Large intestine (tissue), 12 donors: ENCODE measurements at places on chromosomes 13 and 19.

DNA sequence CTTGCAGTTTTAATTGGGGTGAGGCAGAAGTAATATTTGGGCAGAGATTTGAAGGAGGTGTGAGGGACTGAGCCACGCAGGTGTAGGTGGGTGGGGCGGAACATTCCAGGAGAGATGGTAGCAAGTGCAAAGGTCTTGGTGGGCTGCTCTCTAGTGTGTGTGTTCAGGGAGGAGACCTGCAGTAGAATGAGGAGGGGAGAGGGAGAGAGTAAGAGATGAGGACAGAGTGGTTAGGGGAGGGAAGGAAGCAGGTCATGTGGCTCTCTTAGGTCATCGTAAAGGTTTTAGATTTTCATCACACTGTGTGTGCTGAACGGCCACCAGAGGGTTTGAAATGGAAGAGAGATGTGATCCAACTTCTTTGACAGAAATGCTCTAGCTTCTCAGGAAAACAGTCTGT, 33.5 kb downstream of the WASF3 start:
- no peak for DNase-seq

GRCh38 chr19:3509566-3509989, 3.5 kb downstream of the FZR1 start:
- DNase-seq = no peak

- DNase-seq = no peak
Observed at GRCh38 chr13:43441464-43441863, 345.3 kb downstream of the ENOX1 start.

- no peak for DNase-seq
Observed at GRCh38 chr13:29969286-29969685, 118.9 kb upstream of the UBL3 start.

- peak; percentile 41 for DNase-seq
Observed at GRCh38 chr13:113802090-113802531, 43.1 kb downstream of the TMEM255B start.

- DNase-seq = no peak
Observed at GRCh38 chr19:491146-491741, 5.0 kb upstream of the MADCAM1 start.

DNA sequence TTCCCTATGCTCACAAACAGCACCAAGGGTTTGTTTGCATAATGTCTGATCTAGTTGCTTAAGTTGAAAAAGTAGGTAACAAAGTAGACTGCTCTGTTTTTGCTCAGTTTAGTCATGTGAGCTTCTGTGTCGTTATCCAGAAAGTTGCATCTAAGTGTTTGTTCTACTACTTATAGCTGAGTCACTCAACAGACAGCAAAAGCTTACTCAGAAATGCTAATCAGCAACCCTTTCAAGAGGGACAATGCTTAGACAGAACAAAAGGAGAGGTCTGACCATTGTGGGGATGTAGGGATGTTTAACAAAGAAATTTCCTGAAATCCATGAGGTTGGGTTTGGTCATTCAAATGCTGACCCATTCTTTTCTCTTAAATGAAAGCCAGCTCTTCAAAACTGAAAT, 106.4 kb downstream of the ATP8A2 start:
- no peak for DNase-seq

- DNase-seq = no peak
Observed at GRCh38 chr19:55689411-55690108, 14.5 kb downstream of the EPN1 start.

DNA sequence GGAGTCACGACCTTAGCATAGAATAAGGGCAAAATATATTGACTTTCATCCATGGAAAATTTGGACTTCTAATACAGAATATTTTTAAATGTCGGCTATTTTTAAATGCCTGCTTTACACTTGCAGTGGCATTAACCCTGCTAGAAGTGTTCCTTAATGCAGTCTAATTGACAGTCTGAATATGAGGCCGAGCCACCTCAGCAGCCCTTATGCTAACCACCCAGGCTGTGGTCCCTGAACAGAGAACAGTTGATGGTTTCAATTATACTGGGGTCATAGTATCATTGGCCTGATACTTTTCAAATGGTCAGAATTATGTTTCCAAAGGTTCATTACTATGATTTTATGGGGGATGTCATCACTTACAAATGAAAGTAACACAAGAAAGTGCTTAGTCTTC, 764.7 kb upstream of the SLITRK1 start:
- DNase-seq = no peak

- DNase-seq = no peak
Observed at GRCh38 chr13:37406031-37406430, 192.5 kb downstream of the POSTN start.

GRCh38 chr13:41206467-41206866, 12.1 kb upstream of the KBTBD7 start:
- no peak for DNase-seq

- no peak for DNase-seq
Observed at GRCh38 chr13:66265371-66265770, 964.8 kb downstream of the PCDH9 start.

DNA sequence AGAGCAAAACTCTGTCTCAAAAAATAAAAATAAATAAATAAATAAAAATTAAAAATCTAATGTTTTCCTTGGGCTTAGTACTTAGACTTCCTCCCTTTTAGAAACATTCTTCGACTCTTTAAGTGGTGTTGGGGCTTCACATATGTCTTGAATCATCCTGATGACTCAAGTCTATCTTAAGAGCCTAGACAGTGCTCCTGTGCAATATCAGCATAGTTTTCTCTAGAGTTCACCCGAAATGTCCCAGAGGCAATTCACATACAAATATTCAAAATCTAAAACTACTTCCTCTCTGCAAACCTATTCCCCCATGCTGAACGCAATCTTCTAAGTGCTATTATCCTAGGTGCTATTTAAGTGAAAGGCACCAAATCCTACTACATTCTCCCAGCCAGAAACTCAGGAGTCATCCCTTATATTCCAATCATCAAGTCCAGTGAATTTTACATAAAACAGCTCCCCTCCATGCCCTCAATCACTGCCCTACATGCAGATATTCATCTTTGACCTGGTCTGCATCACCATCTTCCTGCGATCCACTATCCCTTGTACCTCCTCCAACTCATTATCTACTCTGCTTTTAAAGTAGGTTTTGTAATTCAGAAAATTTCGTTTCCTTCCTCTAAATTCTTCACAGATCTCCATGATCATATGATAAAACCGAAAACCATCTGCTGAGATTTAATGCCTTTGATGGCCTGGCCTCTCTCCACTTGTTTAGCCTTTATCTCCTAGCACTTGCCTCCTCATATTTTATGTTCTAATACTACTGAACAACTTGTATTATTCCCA, 102.7 kb downstream of the ELF1 start:
- DNase-seq = no peak

GRCh38 chr19:57947419-57948134, at the start of gene ZNF256:
Gene ZNF256 (minus strand): TSS chr19:57947706. CDS start chr19:57947474, 232 bp downstream.
- DNase-seq = peak; percentile 98

GRCh38 chr13:98847780-98848179, 95.3 kb upstream of the SLC15A1 start:
- no peak for DNase-seq

DNA sequence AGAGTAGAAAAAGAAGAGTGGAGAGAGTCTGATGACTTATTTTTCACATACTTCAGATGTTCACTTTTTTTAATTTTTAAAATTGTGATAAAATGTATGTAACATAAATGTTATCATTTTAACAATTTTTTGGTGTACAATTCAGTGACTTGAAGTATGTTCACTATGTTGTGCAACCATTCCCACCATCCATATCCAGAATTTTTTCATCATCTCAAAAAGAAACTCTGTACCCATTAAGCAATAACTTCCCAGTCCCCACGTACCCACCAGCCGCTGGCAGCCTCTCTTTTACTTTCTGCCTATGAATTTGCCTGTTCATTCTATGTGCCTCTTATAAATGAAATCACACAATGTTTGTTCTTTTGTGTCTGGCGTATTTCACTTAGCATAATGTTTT, 43.3 kb downstream of the SKA3 start:
- DNase-seq = no peak

- no peak for DNase-seq
Observed at GRCh38 chr19:47663435-47663910, 49.7 kb upstream of the EHD2 start.

- no peak for DNase-seq
Observed at GRCh38 chr19:2014731-2015607, 545 bp downstream of the BTBD2 start.

DNA sequence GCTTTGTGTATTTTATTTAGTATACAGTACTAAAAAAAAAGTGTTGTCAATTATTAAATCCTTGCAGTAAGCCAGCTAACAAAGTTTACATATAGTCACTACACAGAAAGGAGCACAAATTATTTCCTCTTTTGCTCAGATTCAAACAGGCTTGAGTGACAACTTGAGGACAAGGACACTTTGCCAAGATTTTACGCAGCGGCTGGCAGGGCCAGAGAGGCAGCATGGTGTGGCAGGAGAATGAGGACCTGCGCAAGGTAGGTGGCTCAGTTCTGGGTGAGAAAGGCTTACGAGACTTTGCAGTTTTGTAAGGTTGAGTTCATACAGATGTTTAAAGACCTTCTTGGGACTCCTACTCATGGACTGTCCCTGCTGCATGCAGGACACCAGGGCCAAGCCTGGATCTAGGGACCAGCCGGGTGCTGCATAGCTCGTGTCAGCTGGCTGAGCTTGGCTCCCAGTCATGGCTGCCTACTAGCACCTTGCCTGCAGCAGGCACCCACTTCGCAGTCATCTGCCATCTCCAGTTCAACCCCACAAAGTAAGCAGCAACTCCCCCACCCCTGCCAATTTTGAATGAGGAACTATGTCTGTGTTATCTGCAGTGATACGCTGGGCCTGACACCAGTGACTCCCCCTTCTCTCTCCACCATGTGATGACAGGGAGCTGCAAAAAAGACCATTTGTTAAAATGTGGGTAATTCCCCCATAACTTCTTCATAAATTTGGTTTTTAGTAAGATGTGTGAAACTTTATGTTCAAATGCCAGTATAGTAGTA, 3.7 kb upstream of the TUBA3C start:
- no peak for DNase-seq

DNA sequence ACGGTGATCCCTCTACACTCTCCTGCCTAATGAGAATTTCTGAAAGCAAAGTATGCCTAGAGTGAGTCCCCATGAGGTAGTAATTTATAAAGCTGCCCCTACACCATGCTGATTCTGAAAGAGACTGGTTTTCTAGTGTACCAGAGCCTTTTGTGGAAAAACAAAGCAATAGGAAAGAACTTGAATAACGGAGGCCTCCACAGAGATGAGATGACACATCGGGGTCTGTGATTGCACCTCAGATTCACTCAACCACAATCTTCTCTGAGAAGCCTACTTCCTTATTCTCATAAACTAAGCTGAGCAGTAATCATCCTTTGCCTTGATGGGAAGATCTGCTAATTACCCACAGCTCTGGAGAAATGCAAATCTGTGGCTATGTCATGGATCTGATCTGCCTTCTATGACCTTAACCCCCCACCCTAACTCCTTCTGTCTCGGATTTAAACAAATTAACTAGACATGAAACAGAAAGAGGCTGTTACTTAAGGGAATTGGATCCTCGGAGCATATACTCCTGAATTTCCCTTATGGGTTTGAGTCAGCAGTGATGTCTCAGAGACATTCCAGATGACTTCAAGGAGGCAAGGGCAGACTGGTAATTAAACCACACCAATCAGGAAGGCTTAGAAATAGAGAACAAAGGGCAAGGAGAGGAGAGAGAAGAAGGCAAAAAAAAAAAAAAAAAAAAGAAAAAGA, 128.0 kb downstream of the DCT start:
- DNase-seq = no peak

DNA sequence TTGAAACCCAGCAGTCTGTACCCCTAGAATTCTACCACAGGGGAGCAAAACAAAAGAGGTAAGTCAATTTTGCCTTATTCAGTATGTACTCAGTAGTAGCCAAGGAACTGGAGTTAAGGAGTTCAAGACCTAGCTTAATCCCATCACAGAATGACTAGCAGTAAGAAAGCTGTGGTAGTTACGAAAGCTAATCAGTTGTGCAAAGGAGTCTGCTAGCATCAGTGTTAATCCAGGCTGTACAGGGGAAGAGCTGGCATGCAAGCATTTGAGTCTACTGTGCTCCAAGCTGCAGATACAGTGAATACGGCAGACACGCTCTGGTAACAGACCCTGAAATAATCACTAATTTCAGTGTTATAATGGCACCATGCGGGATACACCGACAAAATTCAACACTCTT, 4.7 kb downstream of the DNMT1 start:
- no peak for DNase-seq

DNA sequence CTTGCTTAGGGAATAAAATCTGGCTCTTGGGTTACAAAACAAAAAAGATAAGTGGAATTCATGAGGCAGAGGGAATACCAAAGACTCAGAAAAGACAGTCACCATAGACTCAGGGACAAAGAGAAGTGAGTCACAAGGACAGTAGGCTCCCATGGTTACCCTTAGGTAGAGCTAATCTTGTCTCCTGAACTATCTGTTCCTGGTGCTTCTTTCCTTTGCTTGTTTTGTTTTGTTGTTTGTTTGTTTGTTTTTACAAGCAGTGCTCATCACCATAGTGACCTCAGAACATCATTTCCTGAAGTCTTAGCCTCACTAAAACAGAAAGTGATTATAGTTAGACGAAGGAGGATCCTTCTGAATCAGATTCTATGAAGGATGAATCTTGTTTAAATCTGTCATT, 142.3 kb upstream of the SOX21 start:
- DNase-seq = no peak

DNA sequence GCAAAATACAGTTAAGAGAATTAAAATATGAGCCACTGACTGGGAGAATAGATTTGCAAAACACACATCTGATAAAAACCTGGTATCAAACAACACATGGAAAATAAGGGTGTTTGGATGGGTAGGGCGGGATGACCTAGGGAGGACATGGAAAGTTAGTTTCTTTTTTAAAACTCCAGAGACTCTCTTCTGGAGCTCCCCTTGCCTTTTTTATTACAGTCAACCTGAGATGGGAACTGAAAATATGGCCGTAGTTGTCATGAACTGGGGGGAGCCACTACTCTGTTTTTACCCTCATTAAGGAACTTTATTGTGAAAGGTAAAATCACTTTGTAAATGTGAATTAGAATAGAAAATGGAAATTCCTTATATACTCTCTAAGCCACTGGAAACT, 113.0 kb downstream of the ATP11A start:
- DNase-seq = no peak

- no peak for DNase-seq
Observed at GRCh38 chr13:55761986-55762385, 1378.7 kb upstream of the PRR20A start.

DNA sequence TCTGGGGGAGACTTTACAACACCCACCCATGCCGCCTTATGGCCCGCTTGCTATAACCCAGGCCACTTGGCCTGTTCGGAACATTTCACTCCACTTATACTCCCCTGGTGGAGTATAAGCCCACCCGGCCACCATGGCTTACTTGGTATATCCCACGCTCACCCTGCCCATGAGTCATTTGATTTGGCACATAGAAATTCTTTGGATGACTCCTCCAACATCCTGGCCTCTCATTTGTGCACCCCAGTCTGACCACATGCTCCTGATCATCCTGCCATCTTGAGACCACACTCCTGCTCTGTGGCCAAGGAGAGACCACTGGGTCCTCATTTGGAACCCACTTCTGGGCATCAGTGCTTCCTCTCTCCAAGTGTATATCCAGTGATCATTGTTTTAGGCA, 5.2 kb downstream of the SPACA6 start:
- DNase-seq = no peak

- no peak for DNase-seq
Observed at GRCh38 chr13:47337781-47338507, 441.1 kb upstream of the HTR2A start.

- DNase-seq = no peak
Observed at GRCh38 chr13:47289567-47289966, 392.7 kb upstream of the HTR2A start.

- DNase-seq = peak; percentile 14
Observed at GRCh38 chr19:1675633-1676350, 23.4 kb upstream of the TCF3 start.

- peak; percentile 74 for DNase-seq
Observed at GRCh38 chr19:18437491-18438330, at the start of gene ISYNA1. Gene ISYNA1 (minus strand): TSS chr19:18438133. CDS start chr19:18437979, 154 bp downstream.
